ENCODE measurements at places on chromosomes 1 and 21.

- DNase-seq, result no peak
Measured at GRCh38 chr1:60875138-60875537, 207.2 kb upstream of the NFIA start.

DNA sequence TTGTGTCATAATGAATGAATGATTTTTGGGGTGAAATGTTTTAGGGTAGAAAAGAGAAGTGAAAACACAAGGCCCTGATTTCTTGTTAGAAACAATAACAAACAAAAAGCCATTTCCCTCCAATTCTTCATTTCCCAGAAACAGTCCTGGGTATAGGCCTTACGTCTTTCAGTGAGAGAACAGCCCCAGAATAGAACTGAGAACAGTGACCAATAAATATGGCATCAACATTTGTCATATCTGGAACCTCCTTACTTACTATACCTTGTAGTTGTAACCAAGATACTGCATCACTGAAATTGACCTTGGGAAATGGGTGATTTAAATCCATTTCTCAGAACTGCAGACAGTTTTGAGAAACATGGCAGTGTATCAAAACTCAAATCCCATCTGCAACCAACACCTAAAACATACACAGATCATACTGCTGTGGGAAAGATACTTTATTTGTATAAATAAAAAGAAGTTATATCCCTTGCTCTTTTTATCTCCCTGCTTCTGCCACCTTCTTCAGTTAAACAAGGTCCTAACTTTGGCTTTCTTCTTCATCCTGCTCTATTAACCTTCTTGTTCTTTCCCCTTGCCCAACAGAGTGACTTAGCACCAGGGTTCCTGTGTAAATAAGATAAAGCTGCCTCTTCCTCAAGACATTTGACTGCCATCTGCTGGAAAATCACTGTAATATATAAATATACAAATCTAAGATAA, 19.5 kb downstream of the XKR8 start:
- peak; percentile 65 for DNase-seq

DNA sequence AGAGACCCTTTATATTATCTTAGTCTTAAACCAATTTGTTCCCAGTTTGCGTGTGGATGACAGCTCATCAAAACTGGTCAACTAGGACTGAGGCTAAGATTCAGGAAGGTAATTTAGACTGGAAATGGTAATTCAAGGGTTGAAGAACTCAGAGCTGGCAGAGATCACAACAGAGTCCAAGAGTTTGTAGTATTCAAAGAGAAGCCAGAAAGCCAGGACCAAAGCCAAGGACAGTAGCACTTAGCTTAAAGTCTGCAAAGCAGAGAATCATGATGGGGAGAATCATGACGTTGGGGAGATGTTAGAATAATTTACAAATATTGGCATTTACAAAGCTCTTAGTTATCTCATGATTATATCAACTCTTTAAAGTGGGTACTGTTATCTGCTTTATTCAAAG, 32.6 kb downstream of the RNF11 start:
- DNase-seq, result no peak

GRCh38 chr1:167510881-167511280, 7.4 kb downstream of the CD247 start:
- no peak for DNase-seq

GRCh38 chr1:224294775-224295174, 35.2 kb downstream of the NVL start:
- no peak for DNase-seq

- no peak for DNase-seq
Measured at GRCh38 chr1:211811126-211811525, 19.4 kb downstream of the LPGAT1 start.

DNA sequence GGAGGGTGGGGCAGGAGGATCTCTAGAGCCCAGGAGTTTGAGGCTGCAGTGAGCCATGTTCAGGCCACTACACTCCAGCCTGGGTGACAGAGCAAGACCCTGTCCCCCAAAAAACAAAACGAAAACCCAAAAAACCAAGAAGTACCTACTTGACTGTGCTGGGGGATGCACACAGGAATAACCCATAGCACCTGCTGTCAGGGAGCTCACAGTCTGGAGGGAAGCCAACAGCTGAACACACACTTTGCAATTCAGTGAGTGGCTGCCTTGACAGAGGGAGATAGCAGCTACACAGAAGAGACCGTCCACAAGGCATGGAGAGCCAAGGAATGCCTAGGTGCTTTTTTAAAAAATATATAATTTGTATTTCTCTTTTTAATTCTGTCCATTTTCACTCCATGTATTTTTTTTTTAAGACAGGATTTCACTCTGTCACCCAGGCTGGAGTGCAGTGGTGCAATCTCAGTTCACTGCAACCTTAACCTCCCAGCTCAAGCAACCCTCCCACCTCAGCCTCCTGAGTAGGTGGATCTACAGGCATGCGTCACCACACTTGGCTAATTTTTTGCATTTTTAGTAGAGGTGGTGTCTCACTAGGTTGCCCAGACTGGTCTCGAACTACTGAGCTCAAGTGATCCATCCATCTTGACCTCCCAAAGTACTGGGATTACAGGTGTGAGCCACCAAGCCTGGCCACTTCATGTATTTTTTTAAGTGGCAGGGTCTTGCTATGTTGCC, 68.7 kb downstream of the NID1 start:
- no peak for DNase-seq

- peak; percentile 38 for DNase-seq
Measured at GRCh38 chr21:35394634-35395369, 345.7 kb upstream of the RUNX1 start.

DNA sequence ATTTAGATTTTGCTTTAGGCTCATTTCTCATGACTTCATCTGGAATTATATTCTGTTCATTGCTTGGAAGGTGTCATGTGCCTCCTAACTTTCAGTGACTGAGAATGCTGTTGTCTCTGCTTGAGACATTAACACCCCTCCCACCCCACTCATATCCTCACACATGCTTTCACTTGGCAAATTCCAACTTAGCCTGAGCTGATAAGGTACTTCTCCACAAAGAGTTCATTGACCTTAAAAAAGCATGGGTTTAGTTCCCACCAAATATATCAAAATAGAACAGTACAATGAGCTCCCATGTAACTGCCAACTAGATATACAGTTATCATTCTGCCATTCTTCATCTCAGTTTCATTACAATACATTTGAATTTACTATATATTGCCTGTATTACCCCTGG, 576.5 kb upstream of the ADGRL2 start:
- DNase-seq, result no peak
